ENCODE measurements at places on chromosomes 13 and 19. TPM values are rescaled to one million over a fixed set of nuclear protein-coding genes. Genes with fewer than 3 reads are reported as not detected.
A peak's percentile ranks its signal among the peaks of the same experiment; 100 is the strongest.

DNA sequence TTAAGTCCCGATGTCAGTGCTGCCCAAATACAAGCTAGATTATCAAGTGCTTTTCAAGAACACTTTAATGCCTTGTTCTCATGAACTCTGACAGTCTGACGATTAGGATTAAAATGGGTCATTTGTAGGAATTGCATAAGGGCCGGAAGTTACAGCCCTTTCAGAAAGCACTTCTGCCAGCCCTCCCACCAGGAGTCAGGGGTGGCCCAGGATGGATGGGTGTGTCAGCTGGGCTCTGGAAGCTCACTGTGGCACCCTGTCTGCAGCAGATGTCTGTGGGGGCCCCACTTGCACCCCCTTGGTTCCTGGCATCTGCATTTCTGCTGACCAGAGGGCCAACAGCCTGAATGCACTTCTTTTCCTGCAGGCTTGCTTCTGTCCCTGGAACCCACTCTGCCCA is 712.7 kb downstream of the UQCRFS1 start:
- no peak for DNase-seq

Gene CRLF1
- 3.5 TPM for total RNA-seq

GRCh38 chr19:54266133-54266532 is 9.1 kb upstream of the LILRB5 start:
- DNase-seq: peak; percentile 47

- no peak for DNase-seq
Measured at GRCh38 chr19:5417495-5418436, 37.5 kb upstream of the ZNRF4 start.

GRCh38 chr13:113477724-113478123 is 12.8 kb downstream of the DCUN1D2 start:
- DNase-seq: no peak

GRCh38 chr13:110366733-110367132 is 59.6 kb downstream of the COL4A2 start:
- DNase-seq: no peak

DNA sequence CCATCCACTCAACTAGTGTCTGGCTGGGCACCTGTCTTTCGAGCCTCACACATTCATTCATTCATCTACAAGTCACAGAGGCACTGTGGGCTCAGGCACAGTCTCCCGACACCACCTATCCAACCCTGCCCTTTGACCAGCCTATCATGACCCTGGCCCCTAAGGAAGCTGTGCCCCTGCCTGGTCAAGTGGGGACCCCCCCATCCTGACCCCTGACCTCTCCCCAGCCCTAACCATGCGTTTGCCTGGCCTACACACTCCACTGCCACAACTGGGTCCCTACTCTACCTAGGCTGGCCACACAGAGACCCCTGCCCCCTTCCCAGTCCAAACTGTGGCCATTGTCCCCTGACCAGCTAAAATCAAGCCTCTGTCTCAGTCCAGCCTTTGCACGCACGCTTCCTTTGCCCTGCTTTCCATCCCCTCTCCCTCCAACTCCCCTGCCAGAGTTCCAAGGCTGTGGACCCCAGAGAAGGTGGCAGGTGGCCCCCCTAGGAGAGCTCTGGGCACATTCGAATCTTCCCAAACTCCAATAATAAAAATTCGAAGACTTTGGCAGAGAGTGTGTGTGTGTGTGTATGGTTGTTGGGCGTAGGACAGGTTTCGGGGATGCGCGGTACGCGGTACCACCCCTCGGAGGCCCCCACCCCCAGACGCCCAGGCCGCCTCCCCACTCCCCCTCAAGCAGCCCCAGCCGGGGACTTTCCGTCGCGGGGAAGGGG is 404 bp upstream of the IL27RA start:
- DNase-seq: no peak

Gene FFAR3
- not detected for total RNA-seq

DNA sequence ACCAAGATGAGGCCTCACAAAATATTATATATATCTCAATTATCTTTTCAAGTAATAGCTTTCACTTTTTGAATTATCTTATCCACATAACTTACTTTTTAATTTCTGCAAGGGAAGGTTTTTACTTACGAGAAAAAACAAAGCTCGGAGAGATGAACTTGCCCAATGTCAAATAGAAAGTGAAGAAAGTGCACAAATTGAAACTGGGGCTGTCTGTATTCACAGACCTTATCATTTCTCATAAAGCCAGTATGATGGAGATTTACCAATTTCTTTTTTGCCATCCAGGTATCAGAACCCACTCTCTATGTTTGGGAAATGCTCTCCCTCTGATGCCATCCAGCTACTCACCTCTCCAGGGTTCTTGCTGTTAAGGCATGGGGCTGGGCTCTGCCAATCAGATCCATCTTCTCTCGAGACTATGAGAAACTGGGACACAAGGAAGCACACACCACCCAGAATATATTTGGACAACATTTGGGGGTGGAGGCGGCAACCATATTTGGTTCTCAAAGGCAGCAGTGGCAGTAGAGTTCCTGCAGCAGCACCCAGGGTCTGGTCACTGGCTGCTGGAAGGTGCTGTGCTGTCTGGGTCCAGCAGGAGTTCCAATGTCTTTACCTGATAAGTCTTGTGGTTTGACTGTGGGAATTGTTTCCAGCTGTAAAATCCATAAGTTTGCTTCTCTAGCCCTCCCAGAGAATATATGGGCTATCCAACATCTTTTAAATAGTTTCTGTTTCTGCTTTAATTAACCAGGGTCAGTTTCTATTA is 45.8 kb upstream of the SCEL start:
- DNase-seq: no peak

DNA sequence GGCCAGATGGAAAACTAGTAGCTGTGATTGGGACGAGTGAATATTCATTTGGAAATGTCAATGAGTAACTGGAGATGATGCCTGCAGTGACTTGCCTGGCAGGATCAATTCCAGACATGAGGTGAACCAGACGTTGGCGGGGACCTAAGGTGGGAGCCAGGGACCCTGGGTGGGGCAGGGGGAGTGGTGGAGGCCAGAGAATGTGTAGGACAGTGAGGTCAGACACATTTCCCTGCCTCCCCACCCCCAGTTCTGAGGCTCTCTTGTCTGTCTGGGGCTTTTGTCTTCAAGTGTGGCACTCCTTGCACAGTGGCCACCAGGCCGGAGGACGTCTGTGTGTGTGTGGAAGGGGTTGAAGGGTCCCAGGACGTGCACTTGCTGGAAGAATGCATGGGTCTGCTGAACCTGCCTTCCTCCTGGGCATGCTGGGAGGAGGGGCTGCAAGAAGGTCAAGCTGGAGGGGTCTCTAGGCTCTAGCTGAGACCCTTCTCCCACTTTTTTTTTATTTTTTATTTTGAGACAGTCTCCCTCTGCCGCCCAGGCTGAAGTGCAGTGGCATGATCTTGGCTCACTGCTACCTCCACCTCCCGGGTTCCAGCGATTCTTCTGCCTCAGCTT is 51.6 kb downstream of the CHST8 start:
- no peak for DNase-seq

GRCh38 chr13:97231829-97232196 is 9.7 kb downstream of the MBNL2 start:
- no peak for DNase-seq

DNA sequence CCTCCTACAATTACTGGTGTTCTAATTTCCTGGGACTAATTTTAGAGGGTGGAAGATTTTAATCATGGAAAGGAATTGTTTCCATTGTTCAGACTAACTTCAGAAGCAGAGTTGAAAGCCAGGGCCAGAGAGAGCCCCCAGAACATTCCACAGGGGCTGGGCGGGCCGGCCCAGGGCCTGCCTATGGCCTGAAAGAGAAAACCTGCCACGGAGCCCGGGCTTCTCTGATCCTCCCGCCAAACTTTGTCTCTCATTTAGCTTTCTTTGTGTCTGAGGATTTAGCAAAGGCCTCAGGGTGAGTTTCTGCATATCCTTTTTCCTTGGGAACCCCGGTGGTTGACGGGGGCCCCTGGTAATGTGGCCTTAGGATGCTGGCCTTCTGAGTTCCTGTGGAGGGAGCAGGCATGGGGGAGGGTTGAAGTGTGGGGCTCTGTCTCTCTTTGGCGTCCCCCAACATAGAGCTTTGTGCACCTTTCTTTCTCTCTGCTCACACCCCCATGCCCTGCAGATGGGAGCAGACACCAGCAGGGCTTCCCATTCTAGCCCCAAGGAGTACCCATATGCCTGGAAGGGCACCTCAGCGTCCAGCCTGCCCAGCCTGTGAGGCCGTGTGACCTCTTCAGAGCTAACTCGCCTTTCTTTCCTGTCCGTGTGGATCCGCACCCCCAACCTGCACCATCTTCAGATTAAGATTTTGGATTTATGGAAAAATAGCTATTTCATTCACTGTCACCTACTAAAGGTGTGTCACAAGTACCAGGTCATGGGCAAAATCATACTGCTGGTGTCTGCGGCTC is 539.5 kb downstream of the FGF9 start:
- no peak for DNase-seq

Gene NLRP9
- not detected for total RNA-seq

Gene KDELR1
- total RNA-seq: 111 TPM

Gene APOC4
- not detected for total RNA-seq

Gene OR10H1
- total RNA-seq: not detected

DNA sequence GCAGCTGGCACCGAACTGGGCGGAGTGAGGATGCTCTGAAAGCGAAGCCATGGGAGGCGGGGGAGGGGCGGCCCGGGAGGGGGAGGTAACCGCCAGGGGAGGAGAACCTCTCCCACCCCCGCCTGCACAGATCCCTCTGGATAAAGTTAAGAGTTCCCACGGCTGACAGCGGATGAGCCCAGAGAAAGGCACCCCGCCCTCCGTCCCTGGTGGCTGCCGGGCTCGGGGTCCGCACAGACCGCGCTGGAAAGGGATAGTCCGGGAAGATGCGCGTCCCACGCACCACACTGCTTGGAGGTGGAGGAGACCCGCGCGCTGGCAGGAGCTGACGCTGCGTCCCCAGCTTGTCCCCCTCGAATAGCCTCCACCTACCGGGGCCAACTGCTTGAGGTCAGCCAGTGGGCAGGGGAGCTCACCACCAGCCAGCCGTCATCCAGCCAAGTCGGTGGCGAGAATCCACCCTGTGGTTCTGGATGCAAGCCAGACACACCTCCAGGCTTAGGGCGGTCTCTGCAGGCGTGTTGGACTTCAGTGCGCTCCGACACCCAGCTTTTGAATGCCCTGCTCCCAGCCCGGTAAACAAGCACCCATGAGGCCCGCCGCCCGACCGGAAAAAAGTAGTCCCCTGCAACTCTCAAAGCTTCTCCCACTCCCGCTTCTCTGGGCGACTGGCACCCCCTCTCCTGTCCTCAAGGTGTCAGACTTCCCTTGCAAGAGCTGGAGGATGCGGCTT is at the start of gene TRPC4:
Gene TRPC4, minus strand, starts transcription at position 17 of the 733 bp plus-strand sequence. CDS start 86,439 bp downstream, outside the sequence.
- no peak for DNase-seq

Gene ANGPTL8
- total RNA-seq: not detected

GRCh38 chr13:48110132-48110868 is 15.4 kb upstream of the MED4 start:
- no peak for DNase-seq

- no peak for DNase-seq
Measured at GRCh38 chr19:47230054-47230920, 712 bp downstream of the BBC3 start.

GRCh38 chr19:2064788-2065524 is 13.9 kb upstream of the MKNK2 start:
- DNase-seq: no peak

DNA sequence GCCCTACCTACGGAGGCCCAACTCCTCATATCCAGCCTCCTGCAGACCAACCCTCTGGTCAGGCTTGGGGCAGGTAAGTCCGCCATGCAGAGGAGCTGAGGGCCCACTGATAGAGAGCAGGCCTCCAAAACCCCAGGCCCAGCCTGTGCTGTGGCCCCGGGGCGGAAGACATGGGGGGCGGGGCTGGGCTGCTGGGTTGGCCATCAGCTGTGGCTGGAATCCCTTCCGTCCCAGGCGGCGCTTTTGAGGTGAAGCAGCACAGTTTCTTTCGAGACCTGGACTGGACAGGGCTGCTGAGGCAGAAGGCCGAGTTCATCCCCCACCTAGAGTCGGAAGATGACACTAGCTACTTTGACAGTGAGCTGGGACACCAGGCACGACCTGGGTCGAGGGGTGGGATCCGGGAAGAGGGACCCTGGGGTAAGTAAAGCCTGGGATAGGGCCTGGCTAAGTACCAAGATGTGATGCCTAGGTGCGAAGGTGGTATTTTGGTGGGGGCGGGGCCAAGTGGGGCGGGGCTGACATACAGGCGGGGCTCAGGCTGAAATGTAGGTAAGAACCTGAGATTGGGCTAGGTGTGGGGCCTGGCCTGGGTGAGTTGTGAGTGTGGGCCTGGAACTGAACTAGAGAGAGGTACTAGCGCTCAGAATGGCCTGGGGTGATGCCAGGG is 15.4 kb downstream of the DNASE2 start:
- DNase-seq: no peak

Gene CEACAM1
- 2.4 TPM for total RNA-seq

Gene NDUFA7
- total RNA-seq: 36.8 TPM

- no peak for DNase-seq
Measured at GRCh38 chr19:47663911-47664771, 49.1 kb upstream of the EHD2 start.

DNA sequence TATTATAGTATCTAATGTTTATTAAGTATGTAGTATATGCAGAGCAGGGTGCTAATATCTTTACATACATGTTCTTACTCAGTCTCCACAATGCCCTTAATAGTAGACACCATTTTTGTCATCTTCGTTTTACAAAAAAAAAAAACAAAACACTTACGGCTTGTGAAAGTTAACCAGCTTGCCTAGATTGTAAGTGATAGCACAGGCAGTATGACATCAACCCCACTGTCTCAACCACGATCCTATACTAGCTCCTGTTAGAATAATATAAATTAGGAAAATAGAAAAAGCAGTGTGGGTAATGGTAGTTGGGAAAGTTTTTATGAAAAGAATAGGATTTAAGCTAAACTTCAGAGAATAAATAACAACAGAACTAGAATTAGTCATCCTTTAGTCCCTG is 34.3 kb downstream of the MICU2 start:
- no peak for DNase-seq

DNA sequence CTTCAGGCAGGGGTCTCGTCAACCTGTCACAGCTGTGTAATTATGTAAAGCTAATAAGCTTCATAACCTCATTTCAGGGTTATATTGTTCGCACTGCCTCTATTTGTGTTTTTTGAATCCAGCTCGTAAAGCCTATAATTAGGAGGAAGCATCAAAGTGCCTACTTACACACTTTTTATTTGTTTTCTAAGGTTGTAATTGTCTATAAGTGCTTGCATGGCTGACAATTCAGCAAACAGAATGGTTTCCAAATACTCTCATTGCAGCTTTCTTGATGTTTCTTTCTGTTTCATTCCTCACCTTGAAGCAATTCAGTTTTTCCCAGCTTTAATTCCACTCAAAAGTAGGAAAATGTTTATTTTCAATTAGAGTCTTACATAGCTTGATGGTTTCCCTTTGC is 336.3 kb downstream of the HS6ST3 start:
- no peak for DNase-seq

Gene TINCR
- 2.3 TPM for total RNA-seq

DNA sequence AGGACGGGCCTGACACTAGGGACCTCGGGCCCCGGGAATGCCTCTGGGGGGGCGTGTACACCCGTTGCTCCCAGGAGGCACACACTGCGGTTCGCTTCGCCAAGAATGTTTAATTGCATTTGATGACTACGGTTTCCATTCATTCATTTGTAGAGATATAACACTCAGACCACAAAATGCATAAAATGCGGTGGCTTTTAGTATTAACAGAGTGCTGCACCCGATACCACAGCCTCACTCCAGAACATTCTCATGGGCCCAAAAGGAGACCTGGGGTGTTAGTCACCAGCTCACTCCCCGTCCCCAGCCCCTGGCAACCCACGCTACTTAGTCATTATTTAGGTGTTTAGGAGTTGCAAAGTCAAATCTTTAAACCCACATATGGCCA is 21.8 kb downstream of the HCN2 start:
- DNase-seq: no peak

Gene SARS2
- 186 TPM for total RNA-seq

GRCh38 chr13:50069261-50069660 is 54.0 kb downstream of the KCNRG start:
- no peak for DNase-seq

Gene RFXAP
- 2.9 TPM for total RNA-seq
